ENCODE measurements at places on chromosomes 4 and X.

- no peak for DNase-seq
These were observed 20.0 kb upstream of the S100G start for GRCh38 chrX:16629909-16630308.

- DNase-seq: no peak
These were observed 6.2 kb downstream of the NR0B1 start for GRCh38 chrX:30302956-30303355.

DNA sequence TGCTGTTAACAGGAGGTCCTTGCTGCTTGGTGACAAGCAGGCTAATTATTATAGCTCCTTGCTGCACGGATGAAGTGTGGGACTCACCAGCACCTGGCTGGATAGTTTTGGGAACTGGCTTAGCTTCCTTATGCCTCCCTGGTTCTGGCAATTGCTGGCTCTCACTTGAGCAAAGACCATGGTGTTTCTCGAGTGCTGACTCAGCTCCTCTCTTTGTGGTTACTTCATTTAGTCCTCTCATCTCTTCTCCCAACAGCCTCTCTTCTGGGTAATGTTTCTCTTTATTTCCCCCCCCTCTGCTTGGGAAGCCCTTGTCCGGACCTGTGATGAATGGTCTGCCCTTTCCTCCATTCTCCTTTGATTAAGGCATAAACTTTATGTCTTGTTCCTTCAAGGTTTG lies 100.4 kb downstream of the CBLL2 start:
- no peak for DNase-seq

DNA sequence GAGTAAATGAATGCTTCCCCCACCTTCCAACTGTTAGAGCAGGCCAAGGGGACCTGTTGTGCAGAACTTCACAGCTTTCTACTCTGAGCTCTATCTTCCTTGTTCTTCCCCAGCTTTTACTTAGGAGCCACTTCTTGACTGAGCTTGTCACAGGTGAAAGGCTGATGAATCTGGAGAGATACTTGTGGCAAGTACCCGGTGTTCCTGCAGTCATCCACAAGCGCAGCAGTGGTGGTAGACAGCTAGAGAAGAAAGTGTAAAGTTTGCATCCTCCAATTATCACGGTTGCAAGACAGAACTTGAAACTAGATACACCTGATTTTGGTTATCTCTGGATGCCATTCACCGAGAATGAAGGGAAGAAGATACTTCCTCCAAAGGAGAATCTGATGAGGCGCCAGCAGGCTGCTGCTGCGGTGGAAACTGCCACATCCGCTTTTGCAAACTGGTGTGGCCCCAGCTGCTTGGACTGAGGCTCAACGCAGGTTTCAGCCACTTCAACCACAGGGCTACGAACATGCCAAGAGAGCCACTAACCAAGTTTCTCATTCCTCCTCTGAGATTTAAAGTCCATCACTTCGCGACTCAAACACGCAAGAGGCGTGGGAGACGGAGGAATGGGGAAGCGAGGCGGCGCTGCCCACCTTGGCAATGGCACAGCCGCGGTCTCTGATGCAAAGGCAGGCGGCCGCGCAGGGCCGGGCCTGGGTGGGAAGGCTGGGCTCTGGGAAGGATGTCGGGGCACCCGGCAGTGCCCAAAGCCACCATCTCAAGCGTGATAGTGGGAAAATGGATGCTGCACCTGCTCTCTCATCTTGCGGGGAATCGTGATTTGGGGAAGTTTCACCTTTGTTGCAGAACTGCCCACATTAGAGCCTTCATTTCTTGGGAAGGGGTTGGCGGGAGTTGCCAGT lies 1.3 kb upstream of the FHIP1A start:
- DNase-seq: no peak

DNA sequence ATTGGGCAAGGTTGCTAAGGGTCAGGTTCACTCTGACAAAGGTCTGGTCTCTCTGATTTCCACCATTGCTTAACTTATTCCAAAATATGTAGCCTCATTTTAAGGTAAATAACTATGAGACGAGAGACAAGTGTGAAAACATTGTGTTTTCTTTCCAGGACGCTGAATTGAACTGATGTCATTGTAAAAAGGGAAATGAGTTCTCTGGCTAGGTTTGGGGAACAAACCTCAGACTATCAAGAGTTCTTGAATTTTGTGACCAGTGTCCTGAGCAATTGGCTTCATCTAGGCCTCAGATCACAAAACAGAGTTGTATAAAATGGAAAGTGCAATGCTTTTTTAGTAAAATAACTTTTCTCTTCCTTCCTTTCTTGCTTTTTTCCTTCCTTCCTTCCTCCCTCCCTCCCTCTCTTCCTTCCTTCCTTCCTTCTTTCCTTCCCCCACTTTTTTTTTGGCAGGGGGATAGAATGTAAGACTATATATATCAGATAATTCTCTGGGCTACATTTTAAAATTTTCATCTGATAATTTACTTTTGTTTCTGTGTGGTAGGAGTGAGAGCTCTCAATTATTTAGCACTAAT lies 30.8 kb upstream of the CXCL8 start:
- no peak for DNase-seq

DNA sequence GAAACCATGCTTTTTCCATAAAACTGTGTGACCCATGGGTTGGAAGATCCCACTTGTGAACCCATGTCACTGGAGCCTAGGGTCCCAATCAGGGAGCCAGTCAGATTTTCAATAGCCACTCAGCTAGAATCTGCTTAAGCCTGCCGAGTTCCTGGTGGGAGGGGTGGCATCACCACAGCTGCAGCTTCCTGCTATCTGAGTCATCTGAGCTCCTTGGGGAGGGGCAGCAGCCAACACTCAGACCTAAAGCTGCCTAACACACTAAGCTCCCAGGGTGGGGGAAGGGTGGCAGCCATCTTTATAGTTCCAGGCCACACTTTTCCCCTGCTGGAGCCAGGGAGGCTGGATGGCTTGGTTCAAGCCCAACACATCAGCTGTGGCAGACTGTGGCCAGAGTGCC lies 350.1 kb downstream of the C4orf33 start:
- DNase-seq: no peak

DNA sequence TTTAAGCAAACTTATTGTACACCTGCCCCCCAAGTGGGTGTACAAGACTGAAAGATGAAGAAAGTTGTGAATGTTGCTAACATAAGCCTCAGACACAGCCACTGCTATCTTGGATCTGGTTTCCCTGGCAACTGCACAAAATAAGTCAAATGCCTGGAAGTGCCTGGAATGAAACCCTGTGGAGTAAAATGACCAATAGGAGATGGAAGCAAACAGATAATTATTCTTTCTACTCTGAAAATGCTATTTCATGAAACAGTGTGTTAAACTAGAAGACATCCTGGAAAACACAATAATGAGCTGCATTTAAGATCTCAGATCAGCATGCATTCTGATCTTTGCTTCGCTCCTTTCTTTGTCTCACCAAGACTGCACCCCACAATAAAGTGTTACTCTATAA lies 1016.0 kb downstream of the ARAP2 start:
- no peak for DNase-seq

DNA sequence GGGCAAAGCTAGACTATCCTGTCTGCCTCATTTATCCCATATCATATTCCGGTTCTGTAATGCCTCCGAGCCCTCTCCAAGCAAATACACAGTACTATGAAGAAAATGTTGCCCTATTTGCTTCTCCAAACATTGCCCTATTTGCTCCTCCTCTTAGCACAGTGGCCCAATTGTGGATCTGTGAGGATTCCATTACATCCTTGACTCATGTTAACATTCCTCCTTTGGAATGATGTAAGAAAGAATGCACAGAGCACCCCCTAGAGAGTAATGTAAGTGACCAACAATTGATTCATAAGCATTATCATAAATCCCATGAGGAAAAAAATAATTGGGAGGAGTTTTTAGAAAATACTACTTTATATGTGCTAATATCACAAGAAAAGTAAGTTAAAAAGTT lies 11.3 kb upstream of the BTC start:
- no peak for DNase-seq

- DNase-seq: no peak
These were observed 954.3 kb downstream of the PCDH7 start for GRCh38 chr4:31674313-31674947.

DNA sequence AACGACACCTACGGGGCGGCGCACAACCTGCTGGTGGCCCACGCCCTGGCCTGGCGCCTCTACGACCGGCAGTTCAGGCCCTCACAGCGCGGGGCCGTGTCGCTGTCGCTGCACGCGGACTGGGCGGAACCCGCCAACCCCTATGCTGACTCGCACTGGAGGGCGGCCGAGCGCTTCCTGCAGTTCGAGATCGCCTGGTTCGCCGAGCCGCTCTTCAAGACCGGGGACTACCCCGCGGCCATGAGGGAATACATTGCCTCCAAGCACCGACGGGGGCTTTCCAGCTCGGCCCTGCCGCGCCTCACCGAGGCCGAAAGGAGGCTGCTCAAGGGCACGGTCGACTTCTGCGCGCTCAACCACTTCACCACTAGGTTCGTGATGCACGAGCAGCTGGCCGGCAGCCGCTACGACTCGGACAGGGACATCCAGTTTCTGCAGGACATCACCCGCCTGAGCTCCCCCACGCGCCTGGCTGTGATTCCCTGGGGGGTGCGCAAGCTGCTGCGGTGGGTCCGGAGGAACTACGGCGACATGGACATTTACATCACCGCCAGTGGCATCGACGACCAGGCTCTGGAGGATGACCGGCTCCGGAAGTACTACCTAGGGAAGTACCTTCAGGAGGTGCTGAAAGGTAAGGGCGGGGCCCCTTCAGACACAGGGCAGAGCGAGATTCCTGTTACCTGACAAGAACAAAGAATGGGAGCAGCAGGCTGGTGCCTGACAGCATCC lies 11.7 kb downstream of the RPL9 start:
- no peak for DNase-seq

GRCh38 chrX:29872831-29873230 lies 342.5 kb upstream of the MAGEB2 start:
- DNase-seq: no peak

GRCh38 chrX:37922928-37923327 lies 75.6 kb upstream of the DYNLT3 start:
- no peak for DNase-seq

DNA sequence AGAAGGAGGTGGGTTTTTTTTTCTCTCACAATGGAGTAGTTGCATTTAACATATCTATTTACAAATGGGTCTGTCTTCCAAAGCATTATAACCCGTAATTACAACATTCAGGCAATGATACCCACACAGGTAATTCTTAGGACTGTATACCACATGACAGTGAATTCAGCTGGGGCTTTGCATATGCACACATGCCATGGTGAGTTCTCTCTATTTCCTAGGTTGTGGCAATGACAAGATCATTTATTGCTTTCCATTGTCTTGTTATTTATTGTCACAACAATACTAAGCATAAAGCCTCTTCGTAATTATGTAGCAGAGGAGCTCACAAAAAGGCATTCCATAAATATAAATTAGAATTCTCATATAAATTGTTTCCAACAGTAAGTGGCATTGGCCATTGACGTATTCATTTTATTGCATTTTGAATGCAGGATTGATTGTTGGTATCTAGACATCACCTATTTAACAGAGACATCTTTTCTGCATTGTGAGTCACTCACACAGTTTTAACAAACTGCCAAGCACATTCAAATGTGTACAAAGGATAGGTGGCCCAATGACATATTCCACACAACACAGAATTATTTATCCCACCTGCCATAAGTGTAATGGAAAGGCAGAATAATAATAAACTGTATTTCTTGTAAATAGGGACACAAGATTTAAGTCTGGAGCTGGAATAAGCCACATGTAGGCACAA lies 390.7 kb upstream of the GALNT7 start:
- no peak for DNase-seq

GRCh38 chr4:24197955-24198354 lies 308.1 kb upstream of the PPARGC1A start:
- DNase-seq: no peak

- DNase-seq: no peak
These were observed 12.2 kb downstream of the SPOCK3 start for GRCh38 chr4:167222099-167222498.

- DNase-seq: no peak
These were observed 544.0 kb upstream of the AGA start for GRCh38 chr4:177986236-177986635.

DNA sequence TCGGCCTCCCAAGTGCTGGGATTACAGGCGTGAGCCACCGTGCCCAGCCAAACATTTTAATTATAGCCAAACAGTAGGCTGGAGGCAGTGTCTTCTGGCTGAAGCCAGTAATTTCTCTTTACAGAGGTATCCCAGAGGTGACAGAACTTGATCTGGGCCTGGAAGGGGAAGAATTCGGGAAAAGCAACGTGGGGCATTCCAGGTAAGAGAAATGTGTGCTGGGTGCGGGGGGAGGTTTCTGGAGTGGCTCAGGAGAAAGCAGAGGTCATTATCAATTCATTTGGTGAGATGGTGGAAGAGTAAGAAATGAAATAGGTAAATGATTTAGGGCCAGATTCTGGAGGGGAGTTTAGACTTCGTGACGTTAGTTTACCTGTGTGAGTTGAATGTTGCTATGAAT lies 2.4 kb downstream of the PRIMPOL start:
- no peak for DNase-seq

GRCh38 chr4:113566015-113566795 lies 195.3 kb downstream of the CAMK2D start:
- no peak for DNase-seq

DNA sequence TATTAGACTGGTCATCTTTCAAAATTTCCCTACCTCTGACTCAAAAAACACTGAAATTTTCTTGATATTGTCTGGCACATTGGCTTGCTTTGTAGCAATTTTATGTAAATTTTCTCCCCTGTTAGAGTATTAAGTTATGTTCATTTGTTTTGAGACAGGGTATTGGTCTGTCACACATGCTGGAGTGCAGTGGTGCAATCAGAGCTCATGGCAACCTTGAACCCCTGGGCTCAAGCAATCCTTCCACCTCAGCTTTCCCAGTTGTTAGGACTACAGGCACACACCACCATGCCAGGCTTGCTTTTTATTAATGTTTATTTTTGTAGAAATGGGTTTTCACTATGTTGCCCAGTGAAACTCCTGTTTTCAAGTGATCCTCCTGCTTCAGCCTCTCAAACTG lies 17.5 kb downstream of the FABP2 start:
- DNase-seq: no peak

GRCh38 chrX:16134936-16135335 lies 11.6 kb downstream of the GRPR start:
- no peak for DNase-seq

Measured in stimulated activated CD4-positive, alpha-beta T cell treated with anti-CD3 and anti-CD28 coated beads, Interleukin-1b, Interleukin-23, amount 100 ng/mL, for 1 hour (primary cell).